ENCODE measurements at places on chromosomes 1 and 21.
A peak's percentile ranks its signal among the peaks of the same experiment; 100 is the strongest.

DNA sequence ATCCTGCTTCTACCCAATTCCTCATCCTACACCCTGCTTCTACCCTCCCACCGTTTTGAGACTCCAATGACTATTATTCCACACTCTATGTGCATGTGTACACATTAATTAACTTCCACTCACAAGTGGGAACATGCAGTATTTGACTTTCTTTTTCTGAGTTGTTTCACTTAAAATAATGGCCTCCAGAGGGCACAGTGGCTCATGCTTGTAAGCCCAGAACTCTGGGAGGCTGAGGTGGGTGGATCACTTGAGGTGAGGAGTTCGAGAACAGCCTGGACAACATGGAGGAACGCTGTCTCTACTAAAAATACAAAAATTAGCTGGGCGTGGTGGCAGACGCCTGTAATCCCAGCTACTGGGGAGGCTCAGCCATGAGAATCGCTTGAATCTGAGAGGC is 464.8 kb downstream of the PTBP2 start:
- no peak for DNase-seq

- no peak for DNase-seq
Observed at GRCh38 chr1:156407344-156407743, 38.3 kb downstream of the RHBG start.

DNA sequence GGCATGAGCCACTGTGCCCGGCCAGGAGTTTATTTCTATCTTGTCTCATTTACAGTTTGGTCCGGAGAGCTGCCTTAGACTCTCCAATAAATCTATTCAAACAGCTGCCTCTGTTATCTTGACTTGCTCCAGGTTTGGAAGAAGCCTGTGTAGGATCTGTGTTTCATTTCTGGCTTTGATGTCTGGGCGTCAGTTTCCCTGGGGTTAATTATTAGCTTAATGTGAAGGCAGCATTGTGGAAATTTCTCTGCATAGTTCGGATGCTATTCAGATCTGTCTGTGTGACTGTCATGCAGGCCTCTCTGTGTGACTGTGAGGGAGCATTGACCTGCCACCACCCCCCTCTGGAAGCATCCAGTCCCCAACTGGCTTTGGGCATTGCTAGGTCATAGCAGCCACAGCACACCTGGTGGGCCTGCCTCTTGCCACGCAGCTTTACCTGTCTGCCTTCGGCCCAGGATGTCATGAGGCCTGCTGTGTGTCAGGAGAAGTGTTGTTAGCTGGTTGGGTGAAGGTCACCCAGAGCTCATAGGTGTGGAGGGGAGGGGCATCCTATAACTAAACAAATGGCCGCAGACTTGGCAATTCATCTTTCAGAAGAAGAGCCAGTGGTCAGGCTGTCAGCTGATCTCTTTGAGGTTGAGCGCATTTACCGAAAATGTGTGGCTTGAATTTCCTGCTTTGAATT is 9.8 kb downstream of the IFNGR2 start:
- DNase-seq, result peak; percentile 90

DNA sequence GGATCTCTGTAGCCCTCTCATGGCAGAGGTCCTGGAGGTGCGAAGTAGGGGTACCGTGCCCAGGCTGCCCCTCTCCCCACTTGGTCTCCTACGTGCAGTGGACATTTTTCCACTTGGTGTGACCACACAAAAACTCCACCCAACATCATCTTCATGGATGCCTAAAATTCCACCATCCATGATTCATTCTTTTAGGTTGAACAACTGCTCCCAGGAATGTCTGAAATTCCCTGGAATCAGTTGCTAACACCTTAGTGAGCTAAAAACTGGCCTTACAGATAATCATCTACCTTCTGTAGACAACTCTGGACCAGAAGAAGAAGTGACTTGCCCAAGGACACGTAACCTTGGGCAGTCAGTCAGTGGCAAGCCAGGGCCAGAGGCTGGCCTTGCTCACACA is 32.1 kb upstream of the CLIC4 start:
- no peak for DNase-seq

GRCh38 chr1:215651867-215652266 is 84.8 kb downstream of the KCTD3 start:
- no peak for DNase-seq

Data from NCI-H2029 (cell line).